ENCODE measurements at places on chromosomes 2 and 18.

DNA sequence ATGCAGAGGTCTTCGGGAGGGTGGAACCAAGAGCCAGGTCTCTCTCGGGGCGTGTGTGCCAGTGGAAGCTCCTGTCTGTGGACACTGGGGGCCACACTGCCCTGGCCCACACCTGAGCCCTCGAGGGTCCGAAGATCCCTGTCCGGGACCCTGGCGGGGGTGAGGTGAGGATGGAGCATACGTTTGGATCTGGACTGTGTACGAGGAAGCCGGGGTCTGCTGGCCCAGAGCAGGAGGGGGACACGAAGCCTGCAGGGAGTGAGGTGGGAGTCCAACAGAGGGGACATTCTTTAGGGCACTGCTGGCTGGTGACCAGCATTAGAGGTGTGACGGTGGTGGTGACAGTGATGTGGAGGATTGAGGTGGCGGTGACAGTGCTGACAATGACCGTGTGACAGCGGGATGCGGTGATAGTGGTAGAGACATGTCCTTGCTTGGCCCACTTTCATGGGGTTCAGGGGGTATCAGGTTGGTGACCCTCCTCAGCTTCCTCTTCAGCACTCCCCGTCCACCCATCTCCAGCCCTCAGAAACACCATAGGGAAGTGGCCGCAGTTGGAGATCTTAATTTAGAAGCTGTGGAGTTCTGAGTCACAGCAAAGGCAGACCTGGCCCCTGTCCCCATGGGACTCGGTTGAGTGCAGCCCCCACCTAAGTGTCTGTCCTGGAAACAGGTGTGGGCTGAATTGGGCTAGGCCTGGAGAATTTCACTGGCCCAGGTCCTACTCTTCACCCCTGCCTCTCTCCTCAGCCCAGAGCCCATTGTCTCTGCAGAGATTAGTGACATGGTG is 252.0 kb downstream of the DYSF start:
- no peak for DNase-seq

- no peak for DNase-seq
These were observed 544.0 kb upstream of the FAM98A start for GRCh38 chr2:34143149-34143548.

- no peak for DNase-seq
These were observed 181.4 kb downstream of the TMEM182 start for GRCh38 chr2:102943251-102943650.

DNA sequence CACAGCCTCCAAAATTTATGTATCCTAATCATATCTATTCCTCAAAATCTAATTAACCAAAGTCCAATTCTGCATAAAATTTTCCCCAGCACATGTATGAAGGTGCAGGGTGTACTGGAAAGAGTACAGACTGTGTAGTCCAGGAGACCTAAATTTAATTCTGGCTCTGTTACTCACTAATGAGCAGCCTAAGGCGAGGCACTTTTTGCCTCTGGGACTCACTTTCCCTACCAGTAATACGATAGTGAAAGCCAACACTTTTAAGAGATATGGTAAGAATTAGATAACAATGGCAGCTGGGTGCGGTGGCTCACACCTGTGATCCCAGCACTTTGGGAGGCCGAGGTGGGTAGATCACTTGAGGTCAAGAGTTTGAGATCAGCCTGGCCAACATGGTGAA is 177.7 kb downstream of the PIEZO2 start:
- no peak for DNase-seq

GRCh38 chr2:200658278-200658864 is 72.6 kb downstream of the AOX1 start:
- DNase-seq: no peak

- DNase-seq: no peak
These were observed 1.3 kb upstream of the TLX2 start for GRCh38 chr2:74512744-74513604.

DNA sequence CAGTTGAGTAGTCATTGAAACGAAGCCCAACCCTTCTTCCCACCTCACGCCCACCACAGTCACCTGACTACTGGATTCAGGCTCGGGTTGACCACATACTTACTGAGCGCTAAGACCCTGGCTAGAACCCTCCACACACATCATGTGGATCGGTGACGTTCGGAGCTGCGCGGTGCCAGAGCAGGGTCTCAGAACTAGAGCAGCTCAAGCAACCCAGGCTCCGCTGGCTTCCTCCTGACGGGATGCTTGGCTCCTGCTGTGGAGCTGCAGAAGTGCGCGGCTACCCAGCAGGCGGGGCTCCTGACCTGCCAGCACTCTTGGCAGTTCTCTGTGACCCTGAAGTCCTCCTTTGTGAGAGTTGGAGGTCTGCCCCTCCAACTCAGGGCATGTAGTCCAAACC is 90.6 kb upstream of the MBOAT2 start:
- DNase-seq: no peak

GRCh38 chr18:56615738-56616520 is 22.5 kb downstream of the TXNL1 start:
- DNase-seq: no peak

- DNase-seq: no peak
These were observed 1.7 kb upstream of the SERPINB7 start for GRCh38 chr18:63773551-63773950.

DNA sequence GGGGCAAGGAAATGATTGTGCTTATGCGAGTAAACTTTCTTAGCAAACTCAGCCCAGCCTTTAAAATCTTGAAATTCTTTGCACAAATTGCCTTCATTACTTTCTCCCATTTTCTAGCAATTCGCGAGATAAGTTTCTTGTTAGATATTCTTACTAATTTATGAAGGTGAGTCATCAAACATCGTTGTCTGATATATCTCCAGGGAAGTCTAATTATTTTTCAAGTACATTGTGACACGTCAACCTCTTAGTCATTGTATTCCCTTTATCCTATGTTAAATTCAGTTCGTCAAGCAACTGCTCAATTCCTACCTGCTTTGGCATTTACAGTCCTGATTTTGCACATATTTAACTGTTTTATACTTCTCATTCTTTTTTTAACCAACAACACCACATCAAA is 854.5 kb upstream of the CRIM1 start:
- DNase-seq: no peak

GRCh38 chr2:182577816-182578215 is 138.2 kb upstream of the DNAJC10 start:
- DNase-seq: no peak

DNA sequence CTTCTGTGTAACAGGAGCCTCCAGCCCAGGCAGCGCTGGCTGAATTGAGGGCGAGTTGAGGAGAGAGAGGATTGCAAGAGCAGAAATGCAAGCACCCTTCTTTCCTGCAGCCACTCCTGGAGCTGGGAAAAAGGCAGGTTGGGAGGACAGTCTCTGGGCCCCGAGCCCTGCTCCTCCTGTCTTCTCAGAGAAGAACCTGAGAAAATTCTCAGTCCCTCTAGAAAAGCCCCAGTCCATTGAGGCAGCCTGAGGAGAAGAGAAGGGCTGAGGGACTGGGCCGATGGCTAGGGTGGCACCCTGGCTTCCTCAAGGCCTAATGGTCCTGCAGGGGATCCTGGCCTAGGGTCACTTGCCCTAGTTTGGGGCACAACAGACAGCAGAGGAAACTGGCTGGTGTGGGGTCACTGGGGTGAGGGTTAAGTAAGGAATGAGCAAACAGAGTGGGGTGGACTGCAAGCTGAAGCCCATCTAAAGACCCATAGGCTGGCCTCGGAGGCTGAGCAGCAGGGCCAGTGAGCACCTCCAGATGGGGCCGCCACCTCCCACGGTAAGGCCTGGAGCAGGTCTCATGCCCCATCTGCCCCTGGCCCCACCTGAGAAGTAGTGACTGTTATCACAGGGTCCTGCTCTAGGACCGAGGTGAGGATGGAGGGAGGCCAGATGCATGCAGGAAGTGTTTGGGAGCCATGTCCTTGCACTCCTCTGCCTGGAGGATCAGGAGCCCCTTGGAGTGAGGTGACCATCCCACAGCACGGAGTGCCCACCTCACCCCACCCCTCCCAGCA is 12.4 kb downstream of the CIB4 start:
- no peak for DNase-seq

GRCh38 chr2:71129902-71130151 is 202 bp downstream of the MCEE start:
- no peak for DNase-seq

DNA sequence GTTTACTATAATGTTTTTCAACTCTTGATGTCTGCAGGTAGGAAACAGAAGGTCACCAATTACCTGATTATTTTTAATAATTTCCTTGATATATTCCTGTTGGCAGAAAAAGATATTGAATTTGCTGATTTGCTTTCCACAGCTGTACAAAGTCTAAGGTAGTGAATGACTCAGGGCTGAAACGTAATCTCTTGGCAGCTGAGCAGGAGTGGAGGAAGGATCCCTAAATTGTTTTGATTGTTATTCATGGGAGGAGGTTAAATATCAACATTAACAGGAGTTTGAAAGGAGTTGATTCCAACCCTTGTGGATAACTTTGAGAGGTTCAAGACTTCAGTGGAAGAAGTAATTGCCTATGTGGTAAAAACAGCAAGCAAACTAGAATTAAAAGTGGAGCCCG is 345.2 kb upstream of the SLC8A1 start:
- no peak for DNase-seq

GRCh38 chr18:11940956-11941355 is 32.8 kb upstream of the MPPE1 start:
- DNase-seq: no peak

DNA sequence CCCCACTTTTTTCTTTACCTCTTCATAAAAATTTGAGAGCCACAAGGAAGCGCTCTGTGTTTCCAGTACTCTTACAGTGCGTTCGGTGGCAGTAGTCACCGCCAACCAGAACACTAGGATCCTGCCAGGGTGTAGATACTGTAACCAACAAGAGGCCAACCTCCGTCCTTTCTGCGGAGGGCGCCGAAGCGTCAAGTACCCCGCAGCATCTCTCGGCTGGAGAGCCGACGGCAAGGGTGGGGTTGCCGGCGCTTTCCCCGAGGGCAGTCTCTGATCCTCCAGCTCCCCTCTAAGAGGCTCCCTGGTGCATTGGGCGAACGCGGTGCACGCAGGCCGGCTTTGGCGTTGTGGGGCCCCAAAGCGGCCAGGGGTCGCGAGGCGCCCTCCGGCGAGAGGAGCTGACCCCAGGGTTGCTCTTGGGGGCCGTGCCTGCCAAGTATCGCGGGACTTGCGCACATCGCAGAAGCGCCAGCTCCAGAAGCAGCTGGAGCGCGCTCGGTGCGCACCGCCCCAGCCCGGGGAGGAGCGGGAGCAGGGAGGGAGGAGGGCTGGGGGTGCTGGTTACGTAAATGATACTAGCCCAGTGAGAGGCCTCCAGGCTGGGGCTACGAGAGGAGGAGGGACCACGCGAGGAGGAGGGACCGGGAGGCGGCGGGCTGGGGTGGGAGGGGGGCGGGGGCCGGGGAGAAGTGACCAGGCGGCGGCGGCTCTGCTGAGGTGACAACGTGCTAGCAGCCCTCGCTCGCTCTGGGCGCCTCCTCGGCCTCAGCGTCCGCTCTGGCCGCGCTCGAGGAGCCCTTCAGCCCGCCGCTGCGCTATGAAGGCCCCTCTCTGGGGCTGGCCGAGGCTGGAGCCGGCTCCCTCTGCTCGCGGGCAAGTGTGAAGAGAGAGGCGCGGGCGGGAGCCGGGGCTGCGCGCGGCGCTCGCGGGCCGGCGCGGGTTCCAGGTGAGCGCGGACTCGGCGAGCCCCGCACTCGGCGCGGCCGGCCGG is at the start of gene GALNT13:
TSS of gene GALNT13 (plus strand) at position 692 of the 991 bp plus-strand sequence.
- DNase-seq: no peak

DNA sequence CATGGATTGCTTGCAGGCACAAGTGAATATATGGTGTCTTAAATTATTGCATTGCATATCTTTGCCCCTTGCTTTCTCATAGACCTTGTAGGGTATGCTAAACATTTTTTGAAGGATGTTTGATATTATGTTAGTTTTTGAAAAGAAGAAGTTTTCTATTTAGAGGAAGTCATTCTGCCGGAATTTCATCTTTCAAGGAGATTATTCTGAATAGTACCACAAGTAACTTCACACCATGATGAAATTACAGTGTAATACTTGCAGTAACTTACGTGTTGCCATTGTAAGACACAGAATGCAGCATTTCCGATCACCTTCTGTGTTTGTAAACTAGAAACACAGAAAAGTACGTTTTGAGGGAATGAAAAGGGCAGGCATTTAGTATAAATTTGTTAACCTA is 71.9 kb downstream of the ACVR2A start:
- DNase-seq: no peak

DNA sequence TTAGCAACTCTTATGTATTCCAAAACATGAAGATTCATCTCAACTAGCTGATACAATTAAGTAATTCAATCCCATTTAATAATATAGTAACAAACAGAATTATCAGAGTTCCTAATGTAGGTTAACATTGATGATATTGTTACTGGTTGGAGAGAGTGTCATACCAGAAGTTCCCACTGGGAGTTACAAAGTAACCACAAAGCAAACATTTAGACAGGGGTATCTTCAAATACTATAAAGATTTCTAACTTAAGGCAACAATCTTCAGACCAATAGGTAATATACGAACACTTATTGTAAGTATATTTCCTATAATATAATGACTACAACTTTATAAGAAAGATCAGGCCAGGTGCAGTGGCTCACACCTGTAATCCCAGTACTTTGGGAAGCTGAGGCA is 1372.9 kb upstream of the PIK3C3 start:
- no peak for DNase-seq

DNA sequence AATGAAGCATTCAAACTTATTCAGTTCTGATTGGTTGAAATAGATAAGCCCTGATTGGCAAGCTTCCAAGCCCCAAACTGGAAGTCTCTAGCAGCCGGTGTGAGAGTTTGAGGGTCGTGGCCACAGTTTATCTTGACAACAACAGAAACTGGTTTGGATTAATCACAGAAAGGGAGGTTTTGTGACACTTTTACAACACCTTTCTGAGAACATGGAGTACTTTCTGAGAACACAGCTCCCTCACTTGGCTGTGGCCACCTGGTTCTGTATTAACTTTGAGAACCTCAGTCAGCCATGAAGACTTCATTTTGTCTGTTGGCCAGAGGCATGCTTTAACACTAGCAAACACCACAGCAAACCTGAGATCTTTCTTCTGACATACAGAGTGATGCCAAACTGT is 280.7 kb upstream of the VWC2L start:
- DNase-seq: no peak

DNA sequence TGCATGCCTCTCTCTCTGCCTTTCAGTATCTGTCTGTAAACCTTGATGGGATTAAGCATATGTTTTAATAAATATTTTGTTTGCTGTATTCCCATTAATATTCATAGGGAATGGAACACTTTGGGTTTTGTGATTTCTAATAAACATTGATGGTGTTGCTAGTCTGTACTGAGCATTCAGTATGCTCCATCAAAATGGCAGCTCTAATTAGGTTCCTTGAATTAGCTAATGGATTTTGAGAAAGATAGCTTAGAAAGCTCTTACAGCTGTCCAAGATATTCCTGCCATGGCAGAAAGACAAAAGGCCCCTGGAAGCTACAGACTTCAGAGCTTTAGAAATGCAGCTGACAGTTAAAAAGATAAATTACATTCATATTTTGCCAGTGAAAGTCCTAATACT is 199.2 kb upstream of the NRP2 start:
- DNase-seq: no peak
